ENCODE measurements at places on chromosomes 12 and 14. TPM values are rescaled to one million over a fixed set of nuclear protein-coding genes. Genes with fewer than 3 reads are reported as not detected.

DNA sequence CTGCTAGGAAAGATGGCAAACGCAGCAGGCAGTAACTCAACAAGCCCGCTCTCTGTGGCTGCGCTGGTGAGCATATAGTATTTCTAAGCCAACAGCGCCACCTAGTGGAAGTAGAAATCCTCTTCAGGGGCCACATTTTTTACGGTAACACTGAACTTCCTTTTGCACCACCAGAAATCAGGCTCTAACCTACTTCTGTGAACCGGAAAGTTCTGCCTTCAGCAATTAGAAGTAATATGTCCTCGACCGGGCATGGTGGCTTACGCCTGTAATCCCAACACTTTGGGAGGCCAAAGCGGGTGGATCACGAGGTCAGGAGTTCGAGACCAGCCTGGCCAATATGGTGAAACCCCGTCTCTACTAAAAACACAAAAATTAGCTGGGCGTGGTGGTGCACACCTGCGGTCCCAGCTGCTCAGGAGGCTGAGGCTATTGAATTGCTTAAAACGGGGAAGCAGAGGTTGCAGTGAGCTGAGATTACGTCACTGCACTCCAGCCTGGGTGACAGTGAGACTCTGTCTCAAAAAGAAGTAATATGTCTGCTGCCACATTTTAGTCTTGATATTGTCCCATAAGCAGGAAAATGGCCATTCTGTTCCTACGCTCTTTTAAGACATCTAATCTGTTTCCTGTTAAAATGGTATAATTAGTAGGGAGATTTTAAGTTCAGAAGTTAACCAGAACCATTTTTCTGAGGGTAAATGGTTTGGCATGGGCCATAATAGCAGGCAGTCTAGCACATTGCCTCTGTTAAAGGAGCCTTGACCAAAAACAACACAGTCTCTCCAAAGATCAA lies 26.8 kb downstream of the APOBEC1 start:
- peak; percentile 68 for DNase-seq

DNA sequence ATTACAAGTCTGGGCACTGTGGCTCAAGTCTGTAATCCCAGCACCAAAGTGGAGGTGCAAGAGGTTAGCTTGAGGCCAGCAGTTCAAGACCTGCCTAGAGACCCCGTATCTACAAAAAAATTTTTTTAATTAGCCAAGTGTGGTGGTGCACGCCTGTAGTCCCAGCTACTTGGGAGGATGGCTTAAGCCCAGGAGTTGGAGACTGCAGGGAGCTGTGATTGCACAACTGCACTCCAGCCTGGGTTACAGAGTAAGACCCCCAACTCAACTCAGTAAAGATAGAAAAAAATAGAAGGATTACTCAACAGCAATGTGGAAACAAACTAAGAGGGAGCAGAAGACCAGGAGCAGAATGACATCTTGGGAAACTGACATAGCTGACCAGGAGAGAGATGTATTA lies 13.3 kb downstream of the SBNO1 start:
- DNase-seq, result no peak

- DNase-seq, result no peak
Measured at GRCh38 chr14:58270628-58271027, 26.0 kb downstream of the PSMA3 start.

DNA sequence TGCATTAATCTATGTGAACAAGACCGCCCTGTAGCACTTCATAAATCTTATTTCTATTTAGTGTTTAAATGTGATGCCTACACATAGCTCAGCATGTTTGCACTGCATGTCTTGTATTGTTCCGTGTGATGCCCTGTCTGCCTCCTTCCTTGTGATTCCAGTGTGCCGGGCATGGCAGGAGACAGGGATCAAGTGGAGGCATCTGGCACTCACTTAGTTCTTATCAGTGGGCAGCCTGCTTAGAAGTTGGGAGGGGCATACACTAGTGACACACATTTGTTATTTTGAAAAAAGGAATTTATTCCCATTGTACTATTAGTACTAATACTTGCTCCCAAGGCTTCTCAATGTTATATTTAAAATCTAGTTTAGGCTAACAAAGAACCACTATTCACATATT lies 176.4 kb downstream of the KCNA5 start:
- DNase-seq, result no peak

Gene BIN2
- not detected for total RNA-seq

Measured in glutamatergic neuron (in vitro differentiated cells).